ENCODE measurements at places on chromosomes 7 and 10. TPM values are rescaled to one million over a fixed set of nuclear protein-coding genes. Genes with fewer than 3 reads are reported as not detected.

Gene CELF2
- 2.7 TPM for total RNA-seq

Gene AKR1C8
- total RNA-seq: not detected

Gene PLAU
- 1,436 TPM for total RNA-seq

Gene C7orf57
- total RNA-seq: under 0.01 TPM

Gene INTS1
- total RNA-seq: 93.8 TPM

Gene GPR15LG
- not detected for total RNA-seq

Gene DNAJB6
- 162 TPM for total RNA-seq

Gene TOMM7
- total RNA-seq: 67.4 TPM

Gene BLNK
- not detected for total RNA-seq

Gene LIPK
- total RNA-seq: not detected

Gene CALCR
- 0.14 TPM for total RNA-seq

Gene POP7
- 19.5 TPM for total RNA-seq

Gene CRTAC1
- not detected for total RNA-seq

Gene TEX36
- total RNA-seq: not detected

Gene CYP2C19
- not detected for total RNA-seq

Gene HABP2
- not detected for total RNA-seq

Gene TMEM229A
- not detected for total RNA-seq

Gene RAPGEF5
- 0.29 TPM for total RNA-seq

Gene SEMA3C
- 223 TPM for total RNA-seq

Gene CAMK1D
- 5.7 TPM for total RNA-seq

Gene AGMO
- 0.22 TPM for total RNA-seq

Gene EPHB6
- total RNA-seq: 2.4 TPM
